ENCODE measurements at places on chromosomes 11 and 22.

DNA sequence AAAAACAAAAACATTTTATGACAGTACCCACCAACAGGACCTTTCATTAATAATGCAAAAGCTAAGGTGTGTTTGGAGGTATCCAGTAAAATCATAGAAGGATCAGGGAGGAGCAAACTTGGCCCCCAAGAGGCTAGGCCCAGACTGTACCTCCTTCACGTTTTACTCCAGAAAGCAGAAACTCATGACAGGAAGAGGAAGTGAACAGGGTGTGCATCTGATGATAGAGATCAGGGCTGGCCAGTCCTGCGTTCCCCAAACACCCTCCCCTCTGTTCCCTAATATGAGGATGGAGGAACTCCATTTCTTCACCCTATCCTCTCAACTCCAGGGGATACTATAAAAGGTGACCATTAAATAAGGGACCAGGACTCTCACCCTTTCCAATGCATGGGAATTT lies 10.2 kb upstream of the MS4A12 start:
- no peak for DNase-seq

DNA sequence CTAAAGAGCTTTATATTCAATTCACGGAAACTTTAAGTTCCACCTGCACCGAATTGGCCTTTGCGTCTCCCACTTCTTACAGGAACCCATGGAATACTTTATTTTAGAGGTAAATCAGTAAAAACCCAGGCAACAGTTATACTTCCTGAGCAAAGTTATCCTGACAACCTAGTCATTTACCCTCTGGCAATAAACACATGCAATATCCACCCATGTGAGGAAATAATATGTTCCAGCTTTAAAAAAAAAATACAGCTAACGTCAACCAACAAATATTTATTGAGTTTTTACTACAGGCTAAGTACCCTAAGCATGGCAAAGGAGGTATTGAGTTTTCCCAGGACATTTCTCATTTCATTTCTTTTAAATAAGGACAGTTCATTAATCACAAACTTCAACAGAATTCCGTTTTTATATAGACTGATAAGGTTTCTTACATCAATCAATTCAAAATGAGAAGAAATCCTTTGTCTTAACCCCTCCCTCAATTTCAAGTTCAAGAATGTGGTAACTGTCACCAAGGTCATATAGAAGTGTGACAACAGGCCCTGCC lies 38.3 kb upstream of the CCDC34 start:
- no peak for DNase-seq

DNA sequence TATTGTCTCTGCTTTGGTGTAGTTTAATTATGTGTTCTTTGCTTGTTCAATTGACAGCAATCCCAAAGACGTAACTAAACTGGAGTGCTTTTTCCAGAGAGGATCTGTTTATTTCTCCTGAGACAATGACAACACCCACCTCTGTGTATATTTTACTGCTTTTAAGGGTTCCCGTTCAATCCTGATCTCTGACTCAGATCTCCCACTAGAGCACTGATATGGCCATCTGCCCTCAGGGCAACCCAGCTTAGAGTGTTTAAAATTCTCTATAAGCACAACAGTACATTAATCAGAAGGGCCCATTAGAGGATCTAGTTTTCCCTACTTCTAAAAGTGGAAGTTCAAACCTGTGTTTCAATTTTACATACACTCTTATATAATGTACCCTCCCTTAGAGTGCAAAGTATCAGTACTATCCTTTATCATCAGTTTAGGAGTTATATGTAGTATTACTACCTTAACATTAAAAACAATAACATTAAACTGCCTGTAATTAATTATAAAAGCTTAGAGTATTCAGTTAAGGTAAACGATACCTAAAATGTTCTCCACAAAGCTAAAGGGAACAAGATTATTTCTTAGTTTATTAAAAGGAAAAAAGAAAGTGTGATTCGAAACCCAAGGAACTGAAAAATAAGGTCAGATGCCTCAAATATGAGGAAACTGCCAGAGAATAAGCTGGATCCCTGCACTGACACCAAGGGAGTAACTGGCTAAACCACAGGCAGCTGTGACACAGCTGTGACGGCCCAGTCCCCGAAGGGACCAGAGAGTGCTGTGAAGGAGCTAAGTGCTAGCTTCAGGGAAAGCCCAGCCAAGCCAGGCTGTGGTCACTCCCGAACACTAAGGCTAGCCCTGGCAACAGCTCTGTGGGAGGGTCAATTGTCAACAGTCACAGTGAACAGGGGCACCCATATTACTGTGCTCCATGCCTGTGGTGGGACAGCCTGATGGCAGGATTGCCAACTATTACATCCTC lies 15.2 kb downstream of the UFD1 start:
- no peak for DNase-seq

DNA sequence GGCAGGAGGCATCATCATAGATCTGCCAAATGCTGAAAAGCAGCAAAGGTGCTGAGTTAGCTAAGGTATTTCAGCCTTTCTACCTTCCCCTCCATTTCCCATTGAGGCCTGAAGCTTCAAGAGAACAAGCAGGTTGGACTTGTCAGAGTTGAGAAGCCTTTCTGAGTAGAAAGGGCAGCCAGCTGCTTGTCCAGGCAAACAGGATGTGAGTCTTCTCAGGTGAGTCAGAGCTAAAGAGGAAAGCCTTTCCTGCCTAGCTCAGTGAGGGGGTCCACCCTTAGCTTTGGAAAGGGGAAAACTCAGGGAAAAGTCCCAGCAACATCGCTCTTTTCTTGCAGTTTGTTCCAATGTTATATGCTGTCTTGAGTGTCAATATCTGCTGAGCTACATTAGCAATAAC lies 13.2 kb upstream of the MPZL2 start:
- no peak for DNase-seq

DNA sequence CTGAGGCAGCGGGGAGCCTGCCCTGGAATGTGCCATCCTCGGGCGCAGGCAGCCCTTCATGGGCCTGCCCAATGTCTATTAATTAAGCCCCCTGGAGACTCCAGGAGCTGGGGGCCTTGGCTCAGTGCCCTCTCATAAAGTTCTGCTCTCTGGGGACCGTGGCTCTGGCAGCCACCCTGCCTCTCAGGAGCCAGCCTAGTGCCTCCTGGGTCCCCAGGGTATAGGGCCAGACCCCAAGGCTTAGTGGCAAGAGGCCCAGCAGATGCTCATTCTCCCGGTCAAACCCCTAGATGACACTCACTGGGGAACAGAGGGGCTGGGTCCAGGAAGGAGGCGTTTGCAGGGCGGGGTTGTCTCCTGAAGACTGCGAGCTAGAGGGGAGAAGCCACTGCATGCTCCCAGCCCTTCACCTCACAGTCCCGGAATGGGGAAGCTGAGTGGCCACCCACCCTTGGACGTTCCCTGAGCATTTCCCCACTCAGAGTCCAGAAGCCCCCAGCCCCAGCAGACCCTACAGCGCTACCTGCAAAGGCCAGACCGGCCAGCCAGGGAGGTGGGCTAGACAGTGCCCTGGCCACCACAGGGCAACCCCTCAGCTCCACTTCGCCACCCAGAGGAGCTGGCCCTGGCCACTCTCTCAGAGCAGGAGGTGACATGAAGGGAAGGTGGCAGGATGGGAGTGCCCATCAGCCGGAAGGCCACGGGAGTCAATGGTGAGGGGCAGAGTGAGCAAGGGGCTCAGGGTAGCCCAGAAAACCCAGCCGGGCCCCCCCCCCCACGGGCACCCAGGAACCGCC lies 83.0 kb downstream of the CDKN1C start:
- DNase-seq, result no peak

DNA sequence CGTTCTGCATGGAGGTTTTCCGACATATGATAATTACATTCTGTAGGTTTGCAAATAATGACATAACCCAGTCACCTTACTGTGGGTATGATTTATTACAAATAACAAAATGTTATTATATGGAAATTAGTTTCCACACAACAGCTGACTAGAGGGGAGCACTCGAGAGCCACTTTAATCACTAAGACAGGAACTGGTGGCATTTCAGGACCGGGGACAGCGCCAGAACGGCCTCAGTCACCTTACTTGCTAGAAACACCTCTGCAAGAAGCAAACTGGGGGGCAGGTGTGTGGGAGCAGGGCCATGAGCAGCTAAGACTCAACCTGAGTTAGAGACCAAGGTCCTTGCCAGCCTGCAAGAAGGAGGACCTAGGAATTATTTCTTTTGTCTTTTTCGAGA lies 199.9 kb downstream of the DSCAML1 start:
- DNase-seq, result peak; percentile 18

DNA sequence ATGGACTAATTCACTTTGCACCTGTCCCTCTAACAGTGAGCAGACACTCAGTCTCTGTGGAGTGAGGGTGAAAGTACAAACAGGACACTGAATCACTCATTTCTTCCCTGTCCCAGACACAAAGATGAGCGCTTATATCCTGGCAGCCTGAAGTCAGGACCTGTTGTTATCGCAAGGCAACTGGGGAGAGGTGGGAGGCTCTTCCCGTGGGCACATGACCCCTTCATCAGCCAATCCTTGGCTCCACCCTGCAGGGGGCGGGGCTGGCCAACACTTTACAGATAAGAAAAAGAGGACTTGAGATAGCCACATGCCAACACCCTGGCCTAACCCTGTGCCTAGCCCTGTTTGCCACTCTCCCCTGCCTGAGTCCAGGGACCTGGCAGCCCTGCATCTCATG lies 29.5 kb upstream of the TESMIN start:
- no peak for DNase-seq

DNA sequence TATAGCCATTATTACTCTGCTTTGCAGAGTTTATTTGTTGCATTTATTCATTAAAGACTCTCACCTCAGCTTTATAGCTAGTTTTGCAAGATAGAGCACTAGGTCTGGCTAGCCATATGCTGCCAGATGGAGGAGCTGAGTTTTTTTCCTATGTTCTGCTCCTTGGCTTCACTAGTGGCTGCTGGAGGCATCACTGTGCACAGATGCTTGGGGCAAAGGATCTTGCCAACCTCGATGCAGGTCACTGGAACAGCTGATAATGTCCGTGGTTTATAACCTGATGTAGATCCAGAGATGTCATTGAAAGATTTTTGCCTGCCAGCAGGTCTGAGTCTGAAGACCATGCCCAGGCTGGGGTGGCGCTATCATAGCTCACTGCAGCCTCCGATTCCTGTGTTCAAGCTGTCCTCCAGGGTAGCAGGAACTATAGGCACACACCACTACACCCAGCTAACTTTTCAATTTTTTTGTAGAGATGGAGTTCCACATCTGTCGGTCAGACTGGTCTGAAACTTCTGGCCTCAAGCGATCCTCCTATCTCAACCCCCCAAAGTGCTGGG lies 63.2 kb downstream of the PACS1 start:
- DNase-seq, result no peak
